ENCODE measurements at places on chromosomes 4 and X. TPM values are rescaled to one million over a fixed set of nuclear protein-coding genes. Genes with fewer than 3 reads are reported as not detected.

DNA sequence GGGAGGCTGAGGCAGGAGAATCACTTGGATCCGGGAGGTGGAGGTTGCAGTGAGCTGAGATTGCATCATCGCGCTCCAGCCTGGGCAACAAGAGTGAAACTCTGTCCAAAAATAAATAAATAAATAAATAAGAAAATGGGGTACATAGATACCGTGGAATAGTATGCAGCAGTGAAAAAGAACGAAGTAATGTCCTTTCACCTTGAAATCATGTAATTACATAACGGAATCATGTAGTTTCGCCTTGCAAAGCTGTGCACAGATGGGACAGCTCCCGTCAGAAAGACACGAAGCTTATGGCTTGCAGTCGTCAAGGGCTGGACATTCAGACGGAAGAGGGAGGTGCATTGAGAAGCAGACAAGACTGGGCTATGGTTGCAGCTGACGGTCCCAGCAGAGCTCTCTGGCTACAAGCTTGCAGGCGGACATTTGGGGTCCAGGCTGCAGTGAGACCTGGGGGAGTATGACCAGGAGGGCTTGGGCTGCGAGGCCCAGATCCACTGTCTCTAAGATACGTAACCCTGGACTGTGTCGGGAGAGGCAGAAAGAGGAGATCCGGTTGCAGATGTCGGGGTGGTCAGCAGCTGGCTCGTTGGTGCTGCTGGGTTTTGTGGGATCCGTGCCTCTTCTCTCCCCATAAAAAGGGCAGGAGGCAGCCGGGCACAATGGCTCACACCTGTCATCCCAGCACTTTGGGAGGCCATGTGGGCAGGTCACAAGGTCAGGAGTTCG is 6.2 kb upstream of the P2RY8 start:
- DNase-seq, result no peak

DNA sequence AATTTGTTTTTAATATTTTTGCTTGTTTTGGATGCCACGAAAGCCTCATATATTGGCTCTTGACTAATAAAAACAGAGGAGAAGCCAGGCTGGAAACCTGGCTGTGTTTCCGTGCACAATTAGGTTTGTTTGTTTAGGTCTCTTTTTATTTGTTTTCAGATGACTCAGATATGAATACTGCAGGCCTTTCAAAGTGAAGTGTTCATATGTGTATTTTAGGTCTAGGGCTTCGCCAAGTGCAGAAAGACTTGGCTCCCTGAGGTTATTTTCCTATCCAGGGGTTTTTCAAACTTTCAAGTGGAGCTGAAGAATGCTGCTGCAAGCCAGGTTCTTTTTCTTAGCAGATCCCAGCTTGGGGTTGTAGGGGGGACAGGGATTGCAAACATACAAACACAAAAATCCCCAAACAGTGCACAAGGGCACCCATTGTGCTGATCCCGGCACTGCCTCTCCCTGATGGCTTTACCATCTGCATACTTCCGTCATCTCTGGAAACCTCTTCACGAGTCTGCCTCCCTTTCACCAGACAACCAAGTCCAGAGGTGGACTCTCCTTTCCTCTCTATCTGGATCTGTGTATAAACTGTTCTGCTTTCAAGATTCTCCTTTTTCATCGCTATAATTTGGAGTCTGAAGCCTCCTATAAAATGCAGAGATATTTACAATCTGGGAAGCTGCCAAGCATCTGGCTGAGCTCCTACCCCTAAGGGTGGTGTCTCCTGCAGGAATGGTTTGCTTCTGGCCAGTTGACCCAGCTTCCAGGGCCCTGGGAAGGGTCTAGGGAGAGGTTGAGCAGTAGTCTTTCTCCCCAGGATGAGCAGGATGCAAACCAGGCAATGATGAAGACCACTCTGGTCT is 108.6 kb downstream of the SMIM20 start:
- no peak for DNase-seq

GRCh38 chrX:40240844-40241243 is 143.1 kb upstream of the BCOR start:
- DNase-seq, result no peak

DNA sequence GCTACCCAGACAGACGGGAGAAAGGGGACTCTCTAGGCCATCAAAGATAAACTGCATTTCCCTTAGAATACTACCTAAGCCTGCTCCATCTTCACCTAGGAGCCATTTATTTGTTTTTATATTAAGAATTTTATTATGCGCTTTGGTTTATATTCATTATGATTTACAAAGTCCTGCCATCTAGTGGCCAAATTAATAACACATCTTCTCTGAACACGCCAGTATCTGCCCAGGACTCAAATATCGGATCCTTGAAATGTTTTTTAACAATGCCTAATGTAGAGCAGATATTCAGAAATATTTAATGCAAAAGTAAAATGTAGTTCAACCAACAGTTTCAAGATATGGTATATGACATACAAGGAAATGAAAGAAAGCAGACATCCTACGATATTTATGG is 20.8 kb upstream of the PRPS2 start:
- peak; percentile 22 for DNase-seq

DNA sequence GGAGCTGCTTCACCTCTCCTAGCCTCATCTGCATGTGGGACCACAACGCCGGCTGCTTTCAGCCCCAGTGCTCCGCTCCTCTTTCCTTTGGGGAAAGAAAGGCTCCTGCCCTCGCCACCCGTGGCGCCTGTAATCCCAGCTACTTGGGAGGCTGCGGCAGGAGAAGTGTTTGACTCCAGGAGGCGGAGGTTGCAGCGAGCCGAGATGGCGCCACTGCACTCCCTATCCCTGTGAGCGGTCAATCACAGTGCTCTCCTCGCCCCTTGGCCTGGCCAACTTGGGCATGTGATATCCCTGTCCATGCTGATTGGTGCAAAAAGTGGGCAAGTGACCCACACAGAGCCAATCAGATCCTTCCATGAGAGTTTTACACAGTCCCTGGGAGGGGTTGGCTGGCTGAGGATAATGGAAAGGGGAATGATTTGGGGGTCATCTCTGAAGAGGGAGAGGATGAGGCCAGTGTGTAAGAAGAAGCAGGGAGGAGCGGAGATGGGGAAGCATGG is 56.2 kb downstream of the WFS1 start:
- no peak for DNase-seq

GRCh38 chr4:142933207-142933606 is 87.1 kb upstream of the INPP4B start:
- DNase-seq, result no peak

DNA sequence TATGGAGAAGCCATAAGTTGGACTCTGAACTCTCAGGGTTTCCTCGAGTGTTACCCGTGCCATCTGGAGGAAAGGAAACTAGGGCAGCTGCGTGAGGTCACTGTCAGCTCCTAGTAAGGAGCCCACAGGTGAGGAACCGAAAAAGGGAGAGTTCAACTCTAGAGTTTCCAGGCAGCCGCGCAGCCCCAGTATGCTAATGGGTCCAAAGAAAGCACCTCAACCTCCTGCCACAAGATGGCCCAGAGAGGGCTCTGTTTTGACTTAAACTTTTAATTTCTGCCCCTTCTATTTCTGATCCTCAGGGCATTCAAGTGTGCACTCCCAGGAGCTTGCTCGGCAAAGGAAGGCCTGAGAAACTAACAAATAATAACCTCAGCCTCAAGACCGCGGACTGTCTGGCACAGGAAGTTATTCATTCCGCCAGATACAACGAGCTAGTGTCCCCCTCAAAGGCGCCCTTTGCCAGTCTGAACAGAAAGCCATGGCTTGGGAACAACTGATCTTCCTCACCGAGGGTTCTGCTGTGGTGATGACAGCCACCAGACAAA is 13.9 kb downstream of the SCARB2 start:
- DNase-seq, result no peak

GRCh38 chr4:102501447-102501696 is 213 bp downstream of the NFKB1 start:
- DNase-seq, result no peak

GRCh38 chr4:89069481-89069880 is 12.5 kb upstream of the FAM13A start:
- no peak for DNase-seq

- DNase-seq, result no peak
These were observed 1.9 kb downstream of the EFNB1 start for GRCh38 chrX:68830419-68831404.

DNA sequence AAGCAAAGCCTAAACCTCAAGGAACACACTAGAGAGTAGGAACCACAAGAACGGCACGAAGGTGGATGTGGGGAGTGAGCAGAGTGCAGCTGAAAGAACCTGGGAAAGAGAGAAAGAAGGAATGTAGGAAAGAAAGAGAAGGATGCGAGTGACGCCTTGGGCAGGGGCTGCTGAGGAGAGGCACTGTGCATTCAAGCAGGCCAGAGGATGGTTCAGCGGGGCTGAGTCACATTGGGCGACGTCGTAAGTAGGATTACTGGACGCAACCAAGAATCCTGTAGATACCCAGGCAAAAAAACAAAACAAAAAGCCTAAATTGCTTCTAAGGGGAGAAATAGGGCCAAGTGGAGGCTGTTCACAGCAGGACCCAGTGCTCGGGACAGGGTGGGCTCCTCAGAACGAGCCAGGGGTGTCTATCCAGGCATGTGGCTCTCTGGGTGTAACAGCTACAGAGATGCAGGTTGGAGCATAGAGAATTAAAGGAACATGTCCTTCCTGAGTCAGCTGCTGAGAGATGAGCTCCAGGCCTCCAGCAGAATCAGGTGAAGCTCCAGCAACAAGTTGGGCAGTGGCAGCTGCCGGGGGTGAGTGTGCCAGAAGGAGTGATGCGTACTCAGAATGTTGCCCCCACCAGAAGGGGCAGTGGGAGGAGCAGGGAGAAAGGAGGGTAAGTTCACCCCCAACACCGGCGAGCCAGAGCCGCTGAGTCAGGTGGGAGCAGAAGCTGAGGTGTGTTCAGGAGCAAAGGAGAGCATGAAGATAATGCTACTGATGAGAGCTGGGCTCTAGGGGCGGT is 38.6 kb downstream of the NELFA start:
- DNase-seq, result no peak

DNA sequence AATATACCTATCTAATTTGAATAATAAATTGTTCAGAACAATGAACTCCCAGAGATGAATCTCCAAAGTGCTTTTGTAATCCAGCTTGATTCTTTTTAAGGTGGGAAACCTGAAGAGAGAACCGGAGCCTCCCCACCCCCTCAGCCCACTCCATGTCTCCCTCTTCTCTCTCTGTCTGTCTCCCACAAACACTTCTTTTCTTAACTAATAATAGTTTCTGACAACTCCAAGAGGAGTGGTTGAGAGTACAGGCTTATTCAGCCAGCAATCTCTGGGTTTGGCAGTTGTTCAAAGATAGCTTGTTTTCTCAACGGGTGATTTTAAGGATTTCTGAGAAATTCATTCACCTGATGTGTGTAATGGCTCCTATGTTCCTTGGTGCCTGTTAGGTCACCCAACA is 23.4 kb downstream of the PPP4R3C start:
- DNase-seq, result no peak

DNA sequence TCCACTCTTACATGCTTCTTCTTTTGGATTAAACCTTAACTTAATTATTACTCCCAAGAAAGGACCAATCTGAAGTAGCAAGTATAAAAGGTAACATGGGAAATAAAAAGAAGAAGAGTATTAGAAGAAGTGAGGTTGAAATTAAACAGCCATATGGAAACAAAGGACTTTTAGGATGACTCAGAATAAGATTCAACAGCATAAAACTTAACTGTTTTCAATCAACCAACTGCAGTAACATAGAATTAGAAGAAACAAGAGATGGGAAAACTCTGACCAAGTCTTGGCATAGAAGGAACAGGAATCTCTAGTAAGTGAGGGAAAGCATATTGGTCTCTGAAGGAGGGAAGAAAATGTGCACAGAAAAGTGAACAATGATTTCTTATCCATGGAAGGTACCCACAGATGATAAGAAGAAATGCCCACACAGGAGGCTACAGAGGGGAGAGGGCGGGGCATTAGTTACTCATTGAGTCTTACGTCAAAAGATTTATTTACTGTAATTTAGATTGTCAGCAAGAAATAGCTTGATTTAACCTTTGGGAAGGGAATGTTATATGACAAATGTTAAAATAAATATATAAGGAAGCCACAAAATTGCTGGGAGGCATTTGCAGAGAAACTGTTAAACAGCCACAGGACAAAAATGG is 177.3 kb downstream of the BANK1 start:
- DNase-seq, result no peak

- DNase-seq, result no peak
These were observed 1.4 kb upstream of the UGT2B4 start for GRCh38 chr4:69497076-69497475.

DNA sequence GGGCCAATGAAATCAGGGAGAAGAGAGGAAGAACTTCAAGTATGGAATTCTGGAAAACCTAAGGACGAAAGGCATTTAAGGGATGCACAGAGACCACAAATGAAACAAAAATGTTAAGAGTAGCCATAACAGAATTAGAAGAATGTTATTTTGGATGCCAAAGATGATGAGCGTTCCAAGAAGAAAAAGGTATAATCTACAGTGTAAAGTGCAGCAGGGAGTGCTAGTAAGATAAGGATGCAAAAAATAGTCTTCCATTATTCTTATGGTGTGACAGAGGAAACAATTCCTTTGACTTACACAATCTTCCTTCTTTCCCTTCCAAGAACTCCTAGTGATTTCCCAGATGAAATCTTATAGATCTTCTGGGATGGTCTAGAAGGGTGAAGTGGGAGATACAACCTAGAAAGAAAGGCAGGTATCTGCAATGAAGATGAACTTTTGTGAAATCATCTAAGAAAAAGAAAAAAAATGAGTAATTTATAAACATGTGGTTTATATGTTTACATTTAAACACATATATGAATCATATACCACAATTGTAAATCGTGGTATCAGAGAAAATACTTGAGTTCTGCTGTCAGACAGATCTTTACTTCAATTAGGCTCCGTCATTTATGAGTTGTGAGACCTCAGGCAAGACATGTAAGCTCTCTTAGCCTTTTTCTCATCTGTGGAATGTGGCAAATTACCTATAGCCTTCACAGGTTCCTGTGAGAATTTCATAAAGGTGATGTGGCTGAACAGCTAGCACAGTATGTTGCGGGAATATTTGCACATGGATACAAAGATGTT is 8.1 kb downstream of the MORF4L2 start:
- no peak for DNase-seq

GRCh38 chrX:68018248-68019203 is 414.8 kb downstream of the OPHN1 start:
- no peak for DNase-seq

TMSB15A gene
- not detected for total RNA-seq

KLHL13 gene
- total RNA-seq, result 1.4 TPM

CT45A5 gene
- total RNA-seq, result not detected

CD40LG gene
- total RNA-seq, result 30.9 TPM

XPNPEP2 gene
- total RNA-seq, result 0.66 TPM

ADAMTS3 gene
- total RNA-seq, result not detected

BCORL1 gene
- 8.9 TPM for total RNA-seq

REELD1 gene
- total RNA-seq, result 1.5 TPM

PRSS12 gene
- not detected for total RNA-seq

Data from naive thymus-derived CD4-positive, alpha-beta T cell (primary cell).